ENCODE measurements at places on chromosomes 1 and 21. TPM values are rescaled to one million over a fixed set of nuclear protein-coding genes. Genes with fewer than 3 reads are reported as not detected.

The ALPL gene
- total RNA-seq, result 4.2 TPM

The CCDC27 gene
- total RNA-seq, result not detected

The PLA2G5 gene
- total RNA-seq, result not detected

The TSPEAR gene
- total RNA-seq, result not detected

The LCE3D gene
- total RNA-seq, result not detected

The HAPLN2 gene
- not detected for total RNA-seq

The FMOD gene
- total RNA-seq, result 0.33 TPM

The HTR6 gene
- total RNA-seq, result not detected

The CD52 gene
- total RNA-seq, result not detected

The OPTC gene
- total RNA-seq, result not detected

The GJC2 gene
- 9.7 TPM for total RNA-seq

The CIART gene
- total RNA-seq, result 12.4 TPM

The SPRR2E gene
- not detected for total RNA-seq

The CYP4A22 gene
- total RNA-seq, result not detected

The GLRX2 gene
- total RNA-seq, result 20.8 TPM

The VWA5B1 gene
- not detected for total RNA-seq

The CD84 gene
- total RNA-seq, result not detected

The RNF186 gene
- 0.12 TPM for total RNA-seq

The PRMT2 gene
- 175 TPM for total RNA-seq

The HSD3B1 gene
- not detected for total RNA-seq

The MATN1 gene
- not detected for total RNA-seq

Data from uterine smooth muscle cell (primary cell).